ENCODE measurements at places on chromosomes 6 and 20.

DNA sequence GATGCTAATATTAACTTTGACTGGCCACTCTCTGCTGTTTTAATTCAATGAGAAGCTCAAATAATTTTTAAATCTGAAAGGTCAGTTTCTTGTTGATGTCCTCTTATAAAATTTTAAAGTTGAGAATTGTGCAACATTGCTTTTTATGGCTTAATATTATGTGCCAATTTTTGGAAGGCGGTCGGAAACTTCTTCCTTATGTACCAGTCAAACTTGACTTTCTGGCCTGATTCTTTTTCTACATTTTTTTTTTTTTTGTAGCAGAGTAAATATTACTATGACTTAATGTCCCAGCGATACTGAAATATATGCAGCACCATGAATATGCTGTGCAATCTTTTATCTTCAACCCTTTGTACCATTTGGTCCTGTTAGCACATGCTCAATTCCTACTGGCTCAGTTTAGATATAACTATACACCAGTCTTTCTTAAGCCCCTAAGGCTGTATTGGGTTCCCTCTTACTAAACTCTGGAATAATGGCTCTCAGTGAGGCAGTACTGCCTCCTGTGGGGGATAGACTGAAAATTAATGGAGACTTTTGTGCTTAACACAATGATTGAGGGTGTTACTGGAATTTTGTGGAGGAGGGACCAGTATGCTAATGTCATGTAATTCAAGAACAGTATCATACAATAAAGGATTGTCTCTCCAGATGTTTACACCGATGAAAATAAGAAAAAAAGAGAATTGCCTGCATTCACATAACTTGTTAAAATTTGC, 156.4 kb upstream of the SYNCRIP start:
- DNase-seq, result no peak

GRCh38 chr6:42359021-42359420, 92.7 kb downstream of the TRERF1 start:
- no peak for DNase-seq

DNA sequence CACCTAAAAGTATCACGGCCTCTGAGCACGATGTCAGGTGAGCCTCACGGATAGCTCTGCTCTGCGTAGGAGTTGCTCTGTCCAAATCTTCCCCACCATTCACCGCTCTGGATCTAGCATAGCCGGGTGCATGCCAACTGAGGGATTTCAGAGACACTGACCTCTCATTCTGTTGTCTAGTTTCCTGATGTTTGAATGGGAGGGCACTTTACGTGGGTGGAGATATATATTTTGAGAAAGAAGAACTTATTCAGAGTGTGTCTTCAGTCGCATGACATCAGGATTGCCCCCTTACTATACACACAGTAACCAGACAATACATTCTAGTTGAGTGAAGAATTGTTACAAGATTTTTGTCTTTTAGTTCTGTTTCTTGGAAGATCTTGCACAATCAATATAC, 96.5 kb upstream of the CITED2 start:
- DNase-seq, result no peak

DNA sequence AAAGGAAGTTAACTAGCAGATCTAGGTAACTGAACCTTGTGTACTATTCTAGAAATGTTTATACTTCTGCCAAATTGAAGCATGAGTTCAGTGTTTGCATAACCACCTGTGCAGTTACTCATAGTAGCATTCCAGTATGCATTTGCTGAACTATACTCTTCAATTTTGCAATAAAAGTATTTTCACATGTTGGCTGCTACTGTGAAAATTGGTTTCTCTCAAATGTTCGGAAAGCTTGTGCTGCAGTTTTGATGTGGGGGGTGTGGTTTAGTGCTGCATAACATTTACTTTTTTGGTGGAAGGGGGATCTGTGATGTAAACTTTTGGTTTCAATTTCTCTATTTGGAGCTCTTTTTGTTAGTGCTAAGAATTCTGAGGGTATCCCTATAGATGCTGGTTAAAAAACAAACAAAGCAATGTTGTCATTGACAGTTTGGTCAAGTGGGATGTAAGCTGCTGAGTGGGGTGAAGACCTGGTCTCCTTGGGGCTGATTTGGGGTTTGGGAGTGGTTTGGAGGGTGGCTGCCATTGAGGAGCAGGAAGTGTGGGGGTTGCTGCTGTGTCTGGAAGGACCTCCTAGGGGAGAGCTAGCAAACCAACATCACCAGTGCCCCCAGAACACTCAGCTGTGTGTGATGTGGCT, 87.8 kb downstream of the CARMIL1 start:
- no peak for DNase-seq

- no peak for DNase-seq
These were observed 42.2 kb downstream of the C6orf132 start for GRCh38 chr6:42100029-42100901.

DNA sequence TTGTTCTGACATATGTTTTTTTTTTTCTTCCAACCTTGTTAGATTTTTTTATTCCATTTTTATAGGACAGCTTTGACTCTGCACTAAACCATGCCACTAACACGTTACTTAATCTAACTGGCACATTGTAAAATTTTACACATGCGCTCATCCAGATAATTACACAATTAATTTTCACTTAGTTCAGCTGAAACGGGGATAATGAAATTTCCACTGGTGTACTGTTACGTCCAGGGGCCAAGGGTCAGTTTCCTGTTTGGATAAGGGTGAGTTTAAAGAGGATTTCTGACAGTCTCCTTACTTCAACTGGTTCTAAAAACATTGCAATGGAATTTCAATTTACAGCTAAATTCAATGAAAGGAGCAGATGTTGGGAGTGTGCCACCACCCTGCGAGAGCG, 221.8 kb upstream of the CEP162 start:
- DNase-seq, result no peak

GRCh38 chr6:48281217-48281616, 170.2 kb upstream of the PTCHD4 start:
- no peak for DNase-seq

- no peak for DNase-seq
These were observed 125.7 kb downstream of the MEI4 start for GRCh38 chr6:77778527-77778926.

DNA sequence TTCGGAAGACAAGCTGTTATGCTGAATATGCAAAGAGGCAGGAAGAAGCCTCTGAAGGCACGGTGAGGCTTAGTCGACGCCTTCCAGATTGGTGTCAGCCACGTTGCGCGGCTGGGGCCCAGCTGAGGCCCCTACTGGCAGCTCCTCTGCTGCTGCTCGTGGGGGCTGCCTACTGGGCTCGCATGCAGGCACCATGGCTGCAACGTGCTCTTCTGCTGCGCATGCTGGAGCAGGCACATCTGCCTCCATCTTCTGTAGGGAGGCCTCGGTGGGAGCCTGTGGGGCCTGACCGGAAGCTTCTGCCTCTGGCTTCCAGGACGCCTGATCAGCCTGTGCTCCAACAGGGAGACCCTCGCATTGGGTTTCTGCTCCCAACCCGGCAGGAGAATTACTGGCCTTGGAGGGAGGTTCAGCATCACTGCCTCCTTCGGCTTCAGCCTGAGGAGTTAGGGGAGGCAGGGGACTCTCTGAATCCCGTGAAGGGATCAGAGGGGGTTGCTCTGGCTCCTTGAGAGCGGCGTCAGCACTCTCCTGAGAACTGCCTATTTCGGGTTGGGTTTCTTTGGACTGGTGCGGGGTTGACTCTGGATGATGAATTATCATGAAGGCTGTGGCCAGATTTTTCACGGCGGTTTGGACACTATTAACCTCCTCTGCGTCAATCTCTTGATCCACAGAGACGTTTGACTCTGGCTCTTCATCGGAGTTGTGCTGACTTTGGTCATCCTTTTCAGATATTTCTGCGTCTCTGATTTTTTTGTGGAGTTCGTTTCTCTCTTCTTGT, 49.1 kb downstream of the TXLNB start:
- no peak for DNase-seq

GRCh38 chr20:38412877-38413577, 22.1 kb downstream of the SNHG17 start:
- DNase-seq, result no peak

DNA sequence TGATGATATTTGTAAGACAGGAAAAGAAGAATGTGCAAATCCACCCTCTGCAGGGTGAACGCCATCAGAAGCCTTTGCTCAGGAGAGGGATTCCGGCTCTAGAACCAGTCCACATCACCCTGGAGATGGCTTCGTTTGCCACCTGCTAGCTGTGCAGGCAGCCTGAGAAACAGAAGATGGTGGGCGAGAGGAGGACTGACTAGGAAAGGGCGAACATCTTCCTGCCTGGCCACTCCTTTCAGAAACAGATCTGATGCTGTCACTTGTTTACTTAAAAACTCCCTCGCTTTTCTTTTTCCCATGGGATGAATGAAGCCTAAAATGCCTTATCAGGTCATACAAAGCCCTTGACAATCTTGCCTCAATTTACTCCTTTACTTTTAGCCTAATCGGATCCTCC, 1.2 kb downstream of the PTPRA start:
- no peak for DNase-seq

- DNase-seq, result no peak
These were observed 119.7 kb upstream of the ZNF184 start for GRCh38 chr6:27592481-27593199.

DNA sequence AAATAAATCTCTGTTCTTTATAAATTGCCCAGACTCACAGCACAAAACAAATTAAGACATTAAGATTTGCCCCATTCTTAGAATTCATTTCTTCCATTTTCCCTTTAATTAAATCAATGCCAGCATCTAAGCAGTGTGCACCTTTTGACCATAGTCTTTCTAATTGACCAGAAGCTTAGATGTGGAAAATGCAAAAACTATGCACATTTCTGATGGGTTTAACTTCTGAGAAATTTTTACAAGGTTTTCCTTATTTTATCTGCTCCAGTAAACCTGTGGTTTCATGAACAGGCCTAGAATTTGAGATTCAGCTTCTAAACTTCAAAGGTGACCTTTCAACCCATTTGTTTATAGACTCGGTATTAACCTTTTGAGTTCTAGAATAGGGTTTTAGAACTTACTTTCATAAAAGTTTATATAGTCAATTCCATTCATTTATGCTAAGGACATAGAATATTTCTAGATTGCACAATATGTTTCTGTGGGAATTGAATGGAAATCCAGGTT, 437.8 kb upstream of the HSF2 start:
- no peak for DNase-seq
